ENCODE measurements at places on chromosomes 7 and 10.

DNA sequence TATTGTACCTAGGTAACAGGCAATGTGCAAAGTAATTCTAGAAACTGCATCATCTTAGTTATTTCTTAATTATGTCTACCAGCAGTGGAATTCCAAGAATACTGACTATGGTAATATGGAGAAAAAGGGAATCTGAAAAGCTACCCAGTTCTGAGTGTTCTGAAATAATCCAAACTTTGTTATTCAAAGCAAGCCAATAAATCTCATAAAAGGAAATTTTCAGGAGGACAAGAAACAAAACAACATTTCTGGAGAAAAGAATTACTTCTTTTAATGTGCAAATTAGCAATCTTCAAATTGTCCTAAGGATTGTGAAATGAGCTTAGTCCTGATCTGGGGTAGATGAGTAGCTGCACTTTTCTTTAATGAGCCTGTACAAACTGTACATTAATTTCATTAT is 88.8 kb downstream of the MYO3A start:
- DNase-seq = no peak

DNA sequence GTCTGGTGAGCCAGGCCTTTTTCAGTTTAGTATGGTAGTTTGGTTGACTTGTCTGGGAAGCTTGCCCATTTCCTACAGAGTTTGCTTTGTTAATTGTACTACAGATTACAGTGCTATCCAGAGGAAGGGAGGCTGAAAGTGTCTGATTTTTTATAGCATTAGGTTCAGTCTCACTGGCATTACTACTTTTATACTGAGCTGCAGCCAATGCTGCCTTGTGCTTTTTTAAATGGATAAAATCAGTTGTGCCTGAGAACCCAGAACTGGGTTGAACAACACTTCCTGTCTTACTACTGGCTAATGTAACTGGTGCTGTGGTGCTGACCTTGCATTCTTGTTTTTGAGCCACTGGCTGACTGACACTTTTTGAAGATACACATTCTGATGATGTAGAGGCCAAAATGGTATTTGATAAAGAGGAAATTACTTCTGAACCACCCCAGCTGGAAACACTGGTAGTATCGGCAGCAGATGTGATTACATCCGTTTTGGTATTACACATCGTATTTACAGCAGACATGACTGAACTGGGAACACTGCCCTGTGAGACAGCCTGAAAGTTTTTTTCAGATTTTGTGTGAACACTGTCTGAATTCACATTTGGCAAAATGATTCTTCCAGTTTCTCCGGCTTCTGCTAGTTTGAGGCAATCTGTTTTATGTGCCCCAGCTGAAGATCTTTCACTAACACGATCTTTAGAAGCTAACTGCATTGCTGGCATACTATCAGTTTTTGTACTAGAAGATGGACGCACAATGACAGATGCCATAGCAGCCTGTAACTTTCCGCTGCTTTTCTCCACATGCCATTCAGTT is 74.1 kb downstream of the NRBF2 start:
- DNase-seq = no peak

DNA sequence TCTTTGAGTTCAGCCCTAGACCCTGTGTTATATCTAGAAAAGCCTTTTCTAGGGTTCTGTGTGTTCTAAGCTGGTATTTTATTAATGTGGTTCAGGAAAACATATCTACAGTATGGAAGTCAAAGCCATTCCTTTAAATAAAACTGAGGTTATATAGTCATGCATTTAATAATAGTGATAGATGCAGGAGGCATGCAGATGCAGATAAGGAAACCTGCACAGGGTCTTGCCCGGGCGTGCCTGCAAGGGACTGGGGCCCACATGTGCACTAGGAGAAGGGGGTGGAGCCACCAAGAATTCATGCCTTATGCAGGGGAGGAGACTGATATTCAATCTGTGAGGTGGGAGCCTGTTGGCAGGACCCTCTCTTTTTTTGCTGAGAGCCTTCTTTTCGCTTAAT is 171.5 kb downstream of the PRPF18 start:
- DNase-seq = peak; percentile 3

GRCh38 chr7:94088560-94088959 is 84.4 kb upstream of the BET1 start:
- DNase-seq = no peak

DNA sequence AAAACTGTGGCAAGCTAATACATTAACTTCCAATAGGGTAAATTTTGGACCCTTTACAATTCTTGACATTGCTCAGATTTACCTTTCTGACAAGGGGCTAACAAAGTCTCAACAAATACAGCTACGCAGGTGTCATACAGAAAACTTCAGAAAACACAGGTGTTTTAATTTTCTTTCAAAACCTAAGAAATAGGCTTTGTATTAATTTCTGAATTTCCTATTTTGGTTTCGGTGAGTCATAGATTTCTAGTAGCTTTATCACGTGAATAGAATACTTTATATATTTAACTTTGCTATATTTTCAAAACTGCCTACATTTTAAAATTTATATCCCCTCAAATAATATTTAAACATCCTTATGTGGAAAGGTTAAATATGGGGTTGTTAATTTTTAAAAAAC is 215.3 kb downstream of the DGKB start:
- no peak for DNase-seq

DNA sequence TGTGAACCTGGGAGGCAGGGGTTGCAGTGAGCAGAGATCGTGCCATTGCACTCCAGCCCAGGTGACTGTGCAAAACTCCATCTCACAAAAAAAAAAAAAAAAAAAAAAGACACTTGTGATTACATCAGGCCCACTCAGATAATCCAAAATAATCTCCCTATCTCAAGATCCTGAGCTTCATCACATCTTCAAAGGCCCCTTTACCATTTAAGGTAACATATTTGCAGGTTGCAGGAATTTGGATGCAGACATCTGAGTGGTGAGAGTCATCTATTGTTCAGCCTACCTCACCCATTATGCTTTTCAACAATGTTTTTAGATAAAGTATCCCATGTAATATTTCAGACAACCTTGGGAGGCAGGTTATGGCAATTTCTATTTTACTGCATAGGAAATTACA is 51.4 kb upstream of the EXOC4 start:
- DNase-seq = no peak

DNA sequence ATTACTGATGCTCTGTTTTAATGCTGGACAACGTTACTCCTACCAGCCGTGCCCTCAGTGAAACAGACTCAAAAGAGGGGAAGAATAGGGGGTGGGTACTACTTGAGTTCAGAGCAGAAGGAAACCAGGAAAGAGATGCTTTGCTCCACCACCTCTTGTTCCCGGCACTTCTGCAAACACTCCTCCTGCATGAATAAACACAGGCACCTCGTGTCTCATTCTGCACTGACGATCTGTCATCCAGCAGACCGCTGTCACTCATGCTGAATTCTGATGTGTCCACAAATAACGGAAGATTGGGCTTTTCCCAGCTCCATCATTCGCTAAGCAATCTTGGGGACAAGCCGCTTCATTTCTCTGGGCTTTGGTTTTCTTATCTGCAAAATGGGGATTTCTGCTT is 26.7 kb downstream of the YWHAG start:
- no peak for DNase-seq

DNA sequence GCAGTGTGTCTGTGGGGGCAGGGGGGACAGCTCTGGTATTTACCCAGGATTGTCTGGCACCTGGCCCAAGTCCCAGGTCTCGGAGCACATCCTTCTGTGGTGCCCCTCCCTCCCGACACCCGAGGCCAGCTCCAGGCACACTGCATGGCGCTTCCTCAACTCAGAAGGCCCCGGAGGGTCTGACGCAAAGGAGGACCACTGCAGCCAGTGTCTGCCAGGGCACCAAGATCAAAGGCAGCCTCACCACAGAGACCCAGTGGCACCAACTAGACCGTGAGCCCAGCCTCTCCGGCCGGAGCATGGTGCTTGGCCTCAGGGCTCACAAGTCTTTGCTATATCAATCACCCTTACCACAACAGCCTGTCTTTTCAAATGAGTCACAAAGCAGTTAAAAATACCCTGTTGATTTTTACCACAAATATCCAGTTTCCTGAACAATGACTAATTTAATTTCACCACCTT is 99.3 kb upstream of the DDC start:
- DNase-seq = peak; percentile 51

- DNase-seq = no peak
Measured at GRCh38 chr7:149449897-149450296, 11.0 kb downstream of the ZNF777 start.

DNA sequence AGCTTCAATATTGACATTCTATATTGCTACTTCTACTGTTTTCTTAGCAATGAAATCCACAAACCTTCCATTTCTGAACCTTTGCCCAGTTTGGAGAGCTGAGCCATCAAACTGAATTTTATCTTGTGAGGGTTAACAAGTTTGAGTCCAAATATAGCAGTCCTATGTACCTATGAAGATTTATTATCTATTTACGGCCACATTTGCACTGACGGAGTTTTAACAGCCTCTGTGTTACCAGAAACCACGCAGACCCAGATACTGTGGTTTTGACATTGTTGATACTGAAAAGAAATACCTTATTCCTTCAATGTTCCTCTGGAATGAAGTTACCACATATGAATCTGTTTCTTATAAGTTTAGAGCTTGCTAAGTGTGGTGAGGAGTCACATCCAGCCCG is 172.6 kb downstream of the FGFR2 start:
- DNase-seq = no peak

DNA sequence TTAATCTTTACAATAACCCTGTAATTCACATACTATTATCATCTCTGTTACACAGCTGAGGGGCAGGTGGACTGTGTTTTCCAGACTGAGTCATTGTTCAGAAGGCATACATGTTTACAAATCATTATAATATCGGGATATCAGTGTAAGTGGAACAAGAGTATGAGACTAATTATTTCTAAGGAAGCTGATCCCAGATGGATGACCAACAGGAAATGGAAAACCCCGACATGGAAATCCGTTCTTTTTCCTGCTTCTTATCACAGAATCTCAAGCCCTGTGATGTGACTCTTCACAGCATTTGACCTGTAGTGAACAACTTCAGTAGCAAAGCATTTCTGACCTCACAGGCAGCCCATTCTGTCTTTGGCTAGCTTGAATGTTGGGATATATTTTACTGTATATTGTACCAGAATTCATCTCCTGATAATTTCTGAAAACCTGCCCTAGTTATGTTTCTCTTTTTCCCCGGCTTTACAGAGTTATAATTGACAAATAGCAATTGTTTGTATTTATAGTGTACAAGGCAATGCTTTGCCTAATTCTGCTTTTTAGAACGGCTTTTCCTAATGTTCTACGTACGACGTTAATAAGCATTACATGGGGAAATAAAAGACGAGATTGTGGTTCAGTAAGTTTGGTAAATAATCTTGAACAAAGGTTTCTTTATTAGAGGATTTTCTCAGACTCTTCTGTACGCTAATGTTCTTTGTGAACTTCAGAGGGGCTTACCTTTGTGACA is 78.6 kb upstream of the SYPL1 start:
- DNase-seq = no peak

GRCh38 chr7:99006739-99007424 is 128.6 kb downstream of the TRRAP start:
- no peak for DNase-seq

- DNase-seq = no peak
Measured at GRCh38 chr7:2141021-2141410, 91.7 kb downstream of the MAD1L1 start.

- no peak for DNase-seq
Measured at GRCh38 chr7:145016068-145016467, 180.2 kb upstream of the TPK1 start.

GRCh38 chr7:97421307-97421930 is 303.9 kb downstream of the SDHAF3 start:
- no peak for DNase-seq

DNA sequence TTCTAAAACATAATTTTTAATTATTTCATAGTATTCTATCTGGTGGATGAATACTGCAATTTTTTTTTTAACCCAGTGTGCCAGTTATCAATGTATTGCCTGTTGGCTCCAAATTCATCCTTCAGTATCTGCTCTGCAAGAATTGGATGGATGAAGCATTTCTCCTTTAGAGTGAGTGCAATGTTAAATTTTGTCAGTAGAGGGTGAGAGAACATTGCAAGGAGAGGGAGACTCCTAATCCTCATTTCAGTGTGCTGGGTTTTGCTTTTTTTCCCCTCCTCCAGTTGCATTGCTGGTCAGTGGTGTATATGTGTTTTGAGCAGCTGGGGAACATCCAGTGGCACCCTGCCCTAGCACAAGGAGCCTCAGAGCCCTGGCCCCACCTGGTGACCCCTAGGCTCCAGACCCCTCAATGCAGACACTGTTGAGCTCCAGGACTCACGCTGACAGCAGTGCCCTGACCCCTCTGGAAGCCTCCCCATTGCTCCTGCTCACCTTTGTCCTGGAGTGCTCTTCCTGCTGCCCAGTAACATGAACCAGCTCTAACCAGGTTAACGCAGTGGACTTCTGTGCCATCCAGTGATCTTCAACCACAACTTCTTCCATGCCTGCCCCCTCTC is 199.4 kb downstream of the USP6NL start:
- no peak for DNase-seq

DNA sequence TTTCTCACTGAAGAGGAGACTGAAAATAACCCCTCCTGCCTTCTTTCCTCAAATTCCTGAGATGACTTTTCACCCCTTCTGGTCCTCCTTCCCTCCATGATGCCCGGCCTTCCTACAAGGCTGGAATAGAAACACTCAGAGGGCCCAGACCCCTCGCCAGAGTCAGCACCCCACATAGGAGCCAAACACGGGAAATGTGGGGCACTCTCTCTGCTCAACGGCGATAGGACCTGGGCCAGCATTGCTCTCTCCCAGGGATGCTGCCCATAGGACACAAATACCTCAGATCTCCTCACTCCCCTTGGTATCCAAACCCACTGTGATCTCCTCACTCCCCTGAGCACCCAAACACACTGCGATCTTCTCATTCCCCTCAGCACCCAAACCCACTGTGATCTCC is 7.4 kb downstream of the CFAP46 start:
- DNase-seq = no peak

- DNase-seq = no peak
Measured at GRCh38 chr7:84629640-84630318, 435.2 kb upstream of the SEMA3A start.

DNA sequence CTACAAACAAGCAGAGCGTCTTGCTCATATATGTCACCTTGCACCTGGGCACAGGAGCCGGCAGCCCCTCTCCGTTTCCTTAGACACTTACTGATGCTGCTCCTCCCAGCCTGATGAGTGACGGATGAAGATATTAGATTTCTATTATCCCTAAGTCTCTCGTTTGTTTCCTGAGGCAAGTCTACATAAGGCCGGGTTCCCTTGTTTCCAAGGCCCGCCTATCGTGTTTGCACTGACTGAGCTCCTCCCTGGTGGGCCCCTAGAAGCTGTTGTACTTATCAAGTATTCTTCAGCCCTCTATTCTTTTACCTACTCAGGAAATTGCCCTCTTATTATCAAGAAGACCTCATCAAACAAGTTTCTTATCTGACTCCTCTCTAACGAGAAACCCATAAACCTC is 18.5 kb downstream of the SH3PXD2A start:
- DNase-seq = no peak

DNA sequence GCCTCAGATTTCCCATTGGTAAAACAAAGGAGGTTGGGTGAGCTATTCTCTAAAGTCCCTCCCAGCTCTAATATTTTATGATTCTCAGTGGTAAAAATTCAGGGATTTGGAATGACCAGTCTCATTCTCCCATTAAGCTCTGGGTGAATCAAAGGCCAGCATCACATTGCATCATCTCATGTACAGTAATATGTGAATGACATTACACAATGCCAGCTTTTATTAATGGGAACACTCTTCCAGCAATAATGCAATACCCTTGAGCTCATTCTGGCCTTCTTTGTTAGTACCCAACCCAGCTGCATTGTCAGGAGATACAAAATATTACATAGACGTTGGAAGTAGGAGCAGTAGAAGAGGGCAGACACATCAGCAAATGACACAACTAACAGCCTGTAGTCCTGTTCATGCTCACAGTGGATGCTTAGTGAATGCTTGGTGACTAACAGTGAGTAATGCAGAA is 100.0 kb upstream of the EGR2 start:
- no peak for DNase-seq

All from HCT116 (cell line).